Chondrocyte (in vitro differentiated cells): ENCODE measurements at places on chromosomes 2 and 18. TPM values are rescaled to one million over a fixed set of nuclear protein-coding genes. Genes with fewer than 3 reads are reported as not detected.

HIBCH gene
- total RNA-seq: 19.1 to 32.4 TPM (median 20.7 TPM) in 3 replicates

CHST10 gene
- total RNA-seq: 9.8 to 11.1 TPM (median 10.8 TPM) in 3 replicates

EVA1A gene
- total RNA-seq: 19.8 to 27.3 TPM (median 20.9 TPM) in 3 replicates

CEP68 gene
- 9.0 to 13.0 TPM (median 12.2 TPM) in 3 replicates for total RNA-seq

ABCG8 gene
- not detected in 3 replicates for total RNA-seq

C18orf54 gene
- 3.7 to 8.2 TPM (median 4.3 TPM) in 3 replicates for total RNA-seq

MROH2A gene
- total RNA-seq: not detected in 3 replicates

POLR1A gene
- 32.6 to 48.6 TPM (median 37.6 TPM) in 3 replicates for total RNA-seq

CHST9 gene
- 0.56 to 1.1 TPM (median 0.82 TPM) in 3 replicates for total RNA-seq

PLA2R1 gene
- total RNA-seq: 46.5 to 86.6 TPM (median 47.7 TPM) in 3 replicates

UGT1A1 gene
- total RNA-seq: not detected in 3 replicates

FBXO41 gene
- total RNA-seq: 1.6 to 4.0 TPM (median 3.6 TPM) in 3 replicates

GRCh38 chr18:56899660-56900059 is 247.2 kb upstream of the BOD1L2 start:
- no peak overlapping the region for H3K4me3 ChIP-seq
- no peak overlapping the region for H3K27ac ChIP-seq
- no peaks in the 10 kb centered on the region for H3K36me3 ChIP-seq
- peaks cover 5% of the 10 kb centered on the region for H3K4me1 ChIP-seq
- H3K27me3 ChIP-seq: no peaks in the 10 kb centered on the region

GRCh38 chr2:119407430-119408220 is 24.0 kb upstream of the TMEM37 start:
- no peak overlapping the region for H3K27ac ChIP-seq
- no peak for DNase-seq
- no peak overlapping the region for H3K4me3 ChIP-seq
- peaks cover 9% of the 10 kb centered on the region for H3K4me1 ChIP-seq
- H3K36me3 ChIP-seq: peaks cover 2% of the 10 kb centered on the region
- H3K27me3 ChIP-seq: peaks cover 39% of the 10 kb centered on the region

DNA sequence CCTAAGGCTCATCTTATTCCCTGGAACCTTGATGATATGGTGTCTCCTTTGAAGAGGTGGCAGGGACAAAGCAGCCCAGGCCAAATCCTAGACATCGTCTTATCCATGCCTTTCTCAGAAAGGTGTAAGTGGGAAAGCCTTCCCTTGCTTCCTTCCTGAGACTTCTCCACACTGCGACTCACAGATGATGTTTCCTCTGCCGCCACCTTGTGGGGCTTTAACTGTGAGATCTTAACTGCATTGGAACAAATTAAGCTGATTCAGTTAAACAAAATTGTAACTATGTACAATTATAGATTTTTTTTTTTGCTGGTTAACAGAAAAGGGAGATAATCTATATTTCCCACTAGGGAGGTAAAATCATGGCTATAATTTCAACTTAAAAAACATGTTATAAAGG is 10.0 kb upstream of the GCA start:
- H3K36me3 ChIP-seq: no peaks in the 10 kb centered on the region
- no peak for DNase-seq
- H3K27ac ChIP-seq: no peak overlapping the region
- H3K4me1 ChIP-seq: no peaks in the 10 kb centered on the region
- no peak overlapping the region for H3K4me3 ChIP-seq

DNA sequence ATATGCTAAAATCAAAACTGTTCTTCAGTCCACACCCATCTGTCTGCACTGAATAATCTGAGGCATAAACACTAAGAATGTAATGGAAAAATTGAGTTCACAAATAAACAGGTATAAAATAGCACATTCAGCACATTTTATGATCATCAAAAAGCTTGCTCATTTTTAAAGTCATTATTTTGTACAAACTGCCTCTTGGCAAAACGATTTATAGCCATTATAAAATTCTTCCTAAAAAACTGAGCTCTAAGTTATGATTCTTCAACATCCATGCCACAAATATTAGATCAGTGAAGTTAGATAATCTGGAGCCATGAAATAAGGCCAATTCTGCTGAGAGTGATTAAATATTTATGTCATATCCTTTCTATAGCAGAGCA is 233.5 kb downstream of the DYM start:
- peaks cover 55% of the 10 kb centered on the region for H3K4me1 ChIP-seq
- peak overlapping the region; percentile 3 for H3K27ac ChIP-seq
- no peak overlapping the region for H3K4me3 ChIP-seq
- no peak for DNase-seq
- H3K27me3 ChIP-seq: no peaks in the 10 kb centered on the region

DNA sequence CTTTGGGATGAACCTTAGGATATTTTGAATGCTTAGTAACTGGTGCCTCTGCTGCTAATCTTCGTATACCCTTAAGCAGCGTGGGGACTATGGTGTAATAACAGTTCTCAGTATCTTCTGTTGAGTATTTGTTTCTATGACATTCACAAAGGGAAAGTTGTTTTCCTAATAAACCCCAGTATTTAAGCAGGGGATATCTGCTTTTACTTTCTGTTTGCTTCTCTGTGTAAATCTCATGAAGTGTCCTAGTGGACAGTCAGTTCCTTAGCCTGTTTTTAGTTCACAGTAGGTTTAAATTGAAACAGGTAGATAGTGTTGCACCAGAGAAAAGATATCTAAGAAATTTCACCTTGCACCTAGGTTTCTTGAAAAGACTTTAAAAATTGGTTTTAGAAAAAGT is 14.9 kb downstream of the KIAA1328 start:
- no peak overlapping the region for H3K27ac ChIP-seq
- no peaks in the 10 kb centered on the region for H3K27me3 ChIP-seq
- no peak for DNase-seq
- no peaks in the 10 kb centered on the region for H3K4me1 ChIP-seq

DNA sequence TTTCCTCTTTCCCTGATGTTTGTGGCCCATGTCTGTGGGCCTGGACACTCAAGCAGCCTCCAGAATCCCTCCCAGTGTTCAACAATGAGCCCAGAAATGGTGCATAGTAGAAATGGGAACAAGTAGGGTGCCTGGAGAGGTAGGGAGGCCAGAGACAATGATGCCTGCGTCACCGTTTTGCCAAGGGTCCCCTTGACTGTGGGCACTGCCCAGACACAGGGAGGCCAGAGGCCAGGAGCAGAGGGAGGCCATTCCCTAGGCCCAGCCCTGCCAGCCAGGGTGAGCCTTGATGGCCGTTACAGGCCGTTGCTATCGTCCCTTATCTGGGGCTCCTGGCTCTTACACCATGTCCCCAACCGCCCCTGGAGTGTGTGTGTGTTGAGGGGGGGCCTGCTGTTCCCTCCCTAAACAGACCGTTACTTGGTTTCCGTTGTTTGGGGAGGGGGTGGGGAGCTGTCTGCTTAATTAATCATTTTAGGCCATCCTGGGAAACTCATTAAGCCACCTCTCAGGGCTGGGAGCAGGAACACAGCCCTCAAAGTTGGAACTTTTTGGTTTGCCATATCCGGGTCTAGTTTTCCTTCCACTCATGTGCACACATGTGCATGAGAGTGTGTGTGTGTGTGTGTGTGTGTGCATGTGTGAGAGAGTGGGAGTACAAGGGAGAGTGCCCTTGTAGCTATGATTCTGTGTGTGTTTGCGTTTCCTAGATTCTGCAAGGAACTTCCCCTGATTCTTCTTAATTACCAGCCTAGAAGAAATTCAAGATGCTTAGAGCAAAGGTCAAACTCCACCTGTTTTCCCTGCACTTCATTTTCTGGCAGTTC is 135.2 kb upstream of the HAAO start:
- peaks cover 89% of the 10 kb centered on the region for H3K4me1 ChIP-seq
- H3K27ac ChIP-seq: no peak overlapping the region
- no peak overlapping the region for H3K4me3 ChIP-seq
- H3K36me3 ChIP-seq: no peaks in the 10 kb centered on the region

- H3K4me3 ChIP-seq: no peak overlapping the region
- H3K27me3 ChIP-seq: no peaks in the 10 kb centered on the region
- peaks cover 12% of the 10 kb centered on the region for H3K36me3 ChIP-seq
- H3K4me1 ChIP-seq: peaks cover 48% of the 10 kb centered on the region
Measured at GRCh38 chr2:231714639-231715498, 6.5 kb downstream of the PTMA start.

GRCh38 chr2:49288113-49288705 is 133.9 kb upstream of the FSHR start:
- H3K27ac ChIP-seq: no peak overlapping the region
- H3K4me3 ChIP-seq: no peak overlapping the region
- peaks cover 16% of the 10 kb centered on the region for H3K27me3 ChIP-seq

DNA sequence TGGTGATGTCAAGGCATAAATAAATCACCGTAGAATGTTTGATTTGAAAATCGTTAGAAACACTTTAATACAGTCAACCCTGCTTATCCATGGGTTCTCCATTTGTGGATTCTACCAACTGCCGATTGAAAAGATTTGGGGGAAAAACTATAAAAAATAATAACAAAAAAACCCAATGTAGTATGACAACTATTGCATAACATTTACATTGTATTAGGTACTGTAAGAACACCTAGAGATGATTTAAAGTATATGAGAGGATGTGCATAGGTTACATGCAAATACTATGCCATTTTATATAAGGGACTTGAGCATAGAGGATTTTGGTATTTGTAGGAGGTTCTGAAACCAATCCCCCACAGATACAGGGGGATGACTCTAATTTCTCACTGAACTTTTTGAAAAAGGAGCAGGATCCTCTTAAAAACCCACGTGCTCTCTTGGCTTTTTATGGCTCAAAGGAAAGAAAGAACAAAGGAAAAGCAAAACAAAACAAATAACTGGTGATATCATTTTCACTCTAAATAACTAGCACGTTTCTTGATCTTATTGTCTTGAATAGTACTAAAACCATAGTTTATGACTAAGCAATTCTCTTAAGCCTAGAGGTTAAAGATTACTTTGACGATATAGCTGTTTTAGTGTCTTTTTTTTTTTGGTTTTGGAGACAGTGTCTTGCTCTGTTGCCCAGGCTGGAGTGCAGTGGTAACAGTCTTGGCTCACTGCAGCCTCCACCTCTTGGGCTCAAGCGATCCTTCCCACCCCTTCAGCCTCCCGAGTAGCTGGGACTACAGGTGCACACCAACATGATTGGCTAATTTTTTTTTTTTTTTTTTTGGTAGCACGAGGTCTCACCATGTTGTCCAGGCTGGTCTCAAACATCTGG is 17.0 kb downstream of the GMCL1 start:
- no peak overlapping the region for H3K4me3 ChIP-seq
- no peak overlapping the region for H3K27ac ChIP-seq
- peaks cover 8% of the 10 kb centered on the region for H3K36me3 ChIP-seq
- no peaks in the 10 kb centered on the region for H3K4me1 ChIP-seq

DNA sequence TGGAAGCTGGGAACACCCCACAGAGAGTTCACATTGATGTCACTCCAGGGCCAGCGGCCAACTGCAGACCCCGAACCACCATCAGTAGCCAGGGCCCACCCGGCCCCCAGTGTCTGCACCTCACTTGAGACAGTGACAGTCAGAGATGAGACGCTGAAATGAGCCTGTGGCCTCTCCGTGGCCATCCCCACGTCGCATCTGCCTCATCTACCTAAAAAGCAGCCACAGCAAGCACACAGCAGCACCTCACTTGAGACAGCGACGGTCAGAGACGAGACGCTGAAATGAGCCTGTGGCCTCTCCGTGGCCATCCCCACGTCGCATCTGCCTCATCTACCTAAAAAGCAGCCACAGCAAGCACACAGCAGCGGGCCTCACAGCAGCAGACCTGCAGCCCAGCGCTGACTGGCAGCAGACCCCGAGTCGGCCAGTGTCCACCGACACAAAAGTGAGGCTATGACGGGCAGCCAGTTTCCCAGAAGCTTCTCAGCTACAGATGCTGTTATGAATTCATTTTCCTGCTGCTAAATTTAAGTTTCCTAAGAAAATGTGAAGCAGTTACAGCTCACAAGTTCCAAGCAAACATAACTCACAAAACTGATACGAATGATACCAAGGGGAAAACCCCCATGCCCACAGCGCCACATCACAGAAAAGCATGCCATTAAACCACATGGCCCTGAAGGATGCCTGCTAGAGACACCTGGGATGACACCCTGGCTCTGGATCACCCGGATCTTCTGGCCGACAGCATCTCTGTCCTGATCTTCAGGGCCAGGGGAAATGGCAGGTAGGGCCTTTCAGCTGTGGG is 27.7 kb downstream of the SNORC start:
- no peak for DNase-seq
- H3K27me3 ChIP-seq: no peaks in the 10 kb centered on the region
- no peak overlapping the region for H3K27ac ChIP-seq
- no peaks in the 10 kb centered on the region for H3K36me3 ChIP-seq
- H3K4me1 ChIP-seq: peaks cover 11% of the 10 kb centered on the region

DNA sequence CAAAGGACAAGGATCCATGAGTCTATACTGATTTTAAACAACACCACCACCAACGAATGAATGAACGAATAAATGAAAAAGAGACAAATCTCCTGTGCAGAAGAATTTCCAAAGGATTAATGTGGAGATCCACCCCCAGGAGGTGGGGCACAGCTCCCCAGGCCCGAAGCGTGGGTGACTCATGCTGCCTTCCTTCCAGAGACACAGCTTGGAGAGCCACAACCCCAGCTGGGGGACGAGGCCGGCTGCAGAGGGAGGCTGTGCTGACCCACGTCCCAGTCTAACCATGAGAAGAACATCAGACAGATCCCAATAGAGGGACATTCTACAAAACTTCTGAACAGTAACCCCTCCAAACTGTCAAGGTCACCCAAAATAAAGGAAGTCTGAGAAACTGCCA is 557.3 kb upstream of the SALL3 start:
- H3K27ac ChIP-seq: no peak overlapping the region
- H3K36me3 ChIP-seq: no peaks in the 10 kb centered on the region
- no peak for DNase-seq
- no peaks in the 10 kb centered on the region for H3K27me3 ChIP-seq
- no peak overlapping the region for H3K4me3 ChIP-seq
